SJCRH30 (cell line): ENCODE measurements at places on chromosomes 4 and X. TPM values are rescaled to one million over a fixed set of nuclear protein-coding genes. Genes with fewer than 3 reads are reported as not detected.

Gene NIPAL1
- total RNA-seq: 0.04 and 0.05 TPM in 2 replicates

Gene FREM3
- total RNA-seq: not detected in 2 replicates

Gene ADH7
- not detected in 2 replicates for total RNA-seq

Gene FGFBP1
- not detected in 2 replicates for total RNA-seq

Gene TMPRSS11D
- total RNA-seq: not detected in 2 replicates

Gene HTN1
- not detected in 2 replicates for total RNA-seq

Gene HELT
- not detected in 2 replicates for total RNA-seq

Gene PIGA
- 38.8 and 43.0 TPM in 2 replicates for total RNA-seq

- no peak for DNase-seq
Measured at GRCh38 chr4:5100986-5101385, 49.7 kb downstream of the STK32B start.

GRCh38 chrX:40127052-40127451, 29.3 kb upstream of the BCOR start:
- peak; percentile 81 for DNase-seq

DNA sequence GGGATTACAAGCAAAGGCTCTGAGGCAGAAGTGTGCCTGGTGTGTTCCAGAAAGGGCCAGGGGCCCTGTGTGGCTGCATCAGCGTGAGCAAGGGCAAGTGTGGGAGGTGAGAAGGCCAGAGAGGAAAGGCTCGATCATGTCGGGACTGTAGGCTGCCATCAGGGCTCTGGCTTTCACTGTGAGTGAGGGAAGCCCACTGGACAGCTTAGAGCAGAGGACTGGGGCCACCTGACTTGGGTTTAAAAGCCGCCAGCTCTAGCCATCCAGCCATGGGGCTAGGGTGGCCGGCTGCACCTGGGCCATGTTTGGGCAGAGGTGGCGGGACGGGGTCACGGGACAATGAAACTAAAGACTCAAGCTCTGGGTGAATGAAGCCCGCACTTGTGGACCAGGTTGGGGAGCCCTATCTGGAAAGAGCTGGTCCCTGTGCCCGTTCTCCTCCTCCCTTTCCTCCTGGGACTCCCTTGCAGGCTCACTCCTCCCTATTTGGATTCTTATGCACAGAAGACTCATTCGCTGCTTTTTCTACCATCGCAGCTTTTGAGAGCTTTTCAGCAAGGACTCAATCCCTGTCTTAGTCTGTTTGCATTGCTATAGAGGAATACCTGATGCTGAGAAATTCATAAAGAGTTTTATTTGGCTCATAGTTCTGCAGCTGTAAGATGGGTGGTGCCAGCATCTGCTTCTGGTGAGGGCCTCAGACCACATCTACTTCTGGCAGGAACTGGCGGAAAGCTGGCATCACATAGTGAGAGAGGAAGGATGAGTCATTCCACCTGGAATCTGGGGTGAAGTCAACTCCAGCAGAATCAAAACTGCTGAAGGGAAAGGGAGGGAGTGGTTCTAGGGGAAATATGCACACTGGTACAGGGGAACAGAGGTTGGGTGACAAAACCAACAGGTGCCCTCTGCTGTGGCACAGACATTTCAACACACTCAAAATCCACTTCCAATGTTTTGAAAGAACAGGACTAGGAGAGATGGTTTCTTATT, 15.3 kb downstream of the CTAG1B start:
- DNase-seq: peak; percentile 42

DNA sequence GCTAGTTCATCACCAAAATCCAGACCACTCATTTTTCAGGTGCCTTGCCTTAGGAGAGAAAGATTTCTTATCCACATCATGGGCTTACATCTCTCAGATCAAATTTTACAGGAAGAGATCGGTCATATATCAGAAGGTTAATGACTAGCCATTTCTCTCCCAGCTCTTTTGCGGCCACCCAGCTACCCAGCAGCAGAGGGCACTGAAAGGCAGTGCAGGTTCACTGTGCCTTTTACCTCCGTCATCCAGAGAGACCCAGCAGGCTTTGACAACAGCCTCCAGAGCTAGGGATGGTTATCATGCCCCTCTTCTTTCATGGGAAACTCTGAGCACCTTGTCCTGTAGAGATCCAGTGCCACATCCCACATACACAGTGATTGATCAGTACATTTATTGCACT, 384.8 kb downstream of the AFF2 start:
- DNase-seq: no peak

- no peak for DNase-seq
Measured at GRCh38 chr4:108685036-108685686, 34.8 kb downstream of the OSTC start.

- DNase-seq: no peak
Measured at GRCh38 chr4:113051361-113051760, 1.9 kb downstream of the ANK2 start.

- peak; percentile 92 for DNase-seq
Measured at GRCh38 chr4:82372517-82373485, 990 bp downstream of the HNRNPD start.

DNA sequence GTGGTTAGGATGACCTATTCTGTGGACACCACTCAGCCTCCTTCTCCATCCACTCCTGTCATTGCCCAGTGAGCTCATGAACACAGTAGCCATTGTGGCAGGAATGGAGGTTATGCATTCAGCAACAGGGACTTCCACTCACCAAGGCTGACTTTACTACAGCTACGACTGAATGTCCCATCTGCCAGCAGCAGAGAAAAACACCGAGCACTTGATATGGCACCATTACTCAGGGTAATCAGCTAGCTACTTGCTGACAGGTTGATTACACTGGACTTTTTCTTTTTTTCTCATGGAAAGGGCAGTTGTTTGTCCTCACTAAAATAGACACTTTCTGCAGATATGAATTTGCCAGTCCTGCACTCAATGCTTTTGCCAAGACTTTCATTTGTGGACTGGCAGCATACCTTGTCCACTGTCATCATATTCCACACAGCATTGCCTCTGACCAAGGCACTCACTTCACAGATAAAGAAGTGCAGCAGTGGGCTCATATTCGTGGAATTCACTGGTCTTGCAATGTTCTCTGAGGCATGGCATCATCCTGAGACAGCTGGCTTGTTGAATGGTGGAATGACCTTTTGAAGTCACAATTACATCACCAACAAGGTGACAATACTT, 37.3 kb upstream of the UGT2B4 start:
- no peak for DNase-seq

DNA sequence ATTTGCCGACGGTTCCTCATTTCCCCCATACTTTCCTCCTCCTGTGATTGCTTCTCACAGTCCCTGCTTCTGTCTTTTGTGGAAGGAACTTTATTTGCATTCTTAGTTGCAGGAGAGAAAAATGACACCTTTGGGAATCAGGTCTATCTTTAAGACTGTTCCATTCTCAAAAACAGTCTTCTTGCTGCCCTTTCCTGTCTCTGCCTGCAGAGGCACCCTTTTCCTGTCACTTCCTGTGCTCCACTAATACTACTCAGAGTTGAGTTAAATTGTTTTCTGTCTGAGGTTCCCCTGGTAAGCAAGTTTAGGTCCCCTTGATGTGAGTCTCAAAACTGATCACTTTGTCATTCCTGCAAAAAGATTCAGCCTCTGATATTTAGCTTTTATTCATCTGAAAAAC, 208.8 kb upstream of the CLNK start:
- DNase-seq: no peak

DNA sequence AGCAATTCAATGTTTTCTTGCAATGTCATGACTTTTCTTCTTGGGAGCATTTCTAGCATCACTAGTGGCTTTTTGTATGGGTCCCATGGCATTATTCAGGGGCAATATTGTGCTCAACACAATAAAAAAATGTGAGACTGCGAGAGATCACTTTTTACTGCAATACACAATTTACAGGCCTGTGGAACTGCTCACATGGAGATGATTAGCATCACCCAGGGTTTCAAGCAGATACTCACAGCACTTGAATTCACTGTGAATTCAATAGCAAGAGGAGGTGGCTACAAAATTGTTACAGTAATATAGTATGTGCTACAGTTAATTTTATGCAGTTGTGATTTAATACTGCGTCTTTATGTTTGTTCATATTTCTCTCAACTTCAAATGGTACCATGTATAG, 50.4 kb downstream of the TBC1D19 start:
- no peak for DNase-seq

- no peak for DNase-seq
Measured at GRCh38 chr4:167032871-167033270, 201.4 kb downstream of the SPOCK3 start.

GRCh38 chr4:122772986-122773385, 40.5 kb downstream of the BBS12 start:
- DNase-seq: no peak

DNA sequence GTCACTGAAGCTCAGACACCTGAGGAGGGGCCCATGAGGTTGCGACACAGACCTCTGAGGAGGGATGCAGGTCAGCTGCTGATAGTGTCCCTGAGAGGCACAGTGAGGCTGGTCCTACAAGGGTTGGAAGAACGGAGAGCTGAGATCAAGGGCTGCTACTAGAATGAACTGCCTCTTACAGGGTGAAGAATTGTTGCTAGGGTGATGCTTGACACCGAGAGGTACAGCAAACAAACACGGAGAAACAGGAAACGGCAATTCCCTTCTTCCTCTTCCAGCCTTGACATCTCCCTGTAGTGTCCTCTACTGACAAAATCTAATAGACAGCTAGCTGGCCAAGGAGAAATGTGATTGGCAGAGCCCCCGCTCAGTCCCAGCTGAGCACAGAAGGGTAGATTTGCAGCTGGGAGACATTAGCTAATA, 11.8 kb upstream of the HPGDS start:
- no peak for DNase-seq

GRCh38 chrX:149937871-149938426, 342 bp downstream of the EOLA2 start:
- peak; percentile 4 for DNase-seq

- DNase-seq: peak; percentile 57
Measured at GRCh38 chr4:38804654-38805295, at the start of gene TLR1. Gene TLR1, minus strand, starts transcription at chr4:38804791. Its CDS starts 5,960 bp downstream, at chr4:38798831.

- DNase-seq: no peak
Measured at GRCh38 chr4:36394352-36394903, 113.0 kb downstream of the DTHD1 start.

- no peak for DNase-seq
Measured at GRCh38 chr4:37693450-37694190, 7.4 kb upstream of the RELL1 start.
